ENCODE measurements at places on chromosomes 6 and 20.

GRCh38 chr6:80209430-80209829 is 103.0 kb downstream of the BCKDHB start:
- DNase-seq, result no peak

GRCh38 chr6:158963020-158963808 is 36.8 kb downstream of the RSPH3 start:
- DNase-seq, result no peak

GRCh38 chr6:5085648-5086293 is 630 bp downstream of the PPP1R3G start:
- no peak for DNase-seq

DNA sequence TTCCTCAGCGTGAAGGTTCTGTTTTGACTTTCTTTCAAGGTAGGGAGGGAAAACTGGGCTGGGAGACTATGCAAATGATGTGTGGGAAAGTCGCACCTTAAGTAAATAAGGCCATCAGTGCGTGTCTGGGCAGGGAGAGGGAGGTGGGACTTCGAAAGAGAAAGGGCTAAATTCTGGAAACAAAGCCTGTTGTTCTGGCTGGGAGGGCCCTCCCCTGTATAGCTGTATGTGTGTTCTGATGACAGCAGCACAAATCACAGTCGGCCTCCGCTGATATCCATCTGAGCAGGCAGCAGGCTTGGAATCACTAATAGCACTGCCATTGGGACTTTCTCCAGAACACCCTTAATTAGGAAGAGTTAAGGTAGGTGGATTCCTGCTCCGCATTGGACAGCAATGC is 19.2 kb downstream of the JAG1 start:
- DNase-seq, result no peak

DNA sequence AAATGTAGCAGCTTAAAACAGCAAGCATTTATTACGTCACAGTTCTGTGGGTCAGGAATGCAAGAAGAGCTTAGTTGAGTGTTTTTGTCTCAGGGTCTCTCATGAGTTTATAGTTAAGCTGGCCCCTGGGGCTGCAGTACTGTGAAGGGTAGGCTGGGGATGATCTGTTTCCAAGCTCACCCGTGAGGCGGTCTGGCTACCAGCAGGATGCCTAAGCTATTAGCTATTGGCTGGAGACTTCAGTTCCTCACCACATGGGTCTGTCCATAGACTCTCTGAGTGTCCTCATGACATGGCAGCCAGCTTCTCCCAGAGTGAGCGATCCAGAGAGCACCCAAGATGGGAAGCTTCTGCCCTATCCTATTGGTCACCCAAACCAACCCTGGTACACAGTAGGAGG is 12.8 kb upstream of the BICRAL start:
- no peak for DNase-seq

GRCh38 chr6:64998204-64998603 is 708.8 kb downstream of the EYS start:
- DNase-seq, result no peak

GRCh38 chr20:18144541-18145099 is 7.0 kb downstream of the KAT14 start:
- DNase-seq, result no peak

GRCh38 chr6:111978532-111979149 is 75.3 kb upstream of the CCN6 start:
- DNase-seq, result no peak

- no peak for DNase-seq
Measured at GRCh38 chr6:30035784-30036183, 25.3 kb upstream of the POLR1H start.

- no peak for DNase-seq
Measured at GRCh38 chr6:134421501-134421900, 103.6 kb upstream of the SGK1 start.

GRCh38 chr20:47062226-47062890 is 167.7 kb downstream of the EYA2 start:
- no peak for DNase-seq

DNA sequence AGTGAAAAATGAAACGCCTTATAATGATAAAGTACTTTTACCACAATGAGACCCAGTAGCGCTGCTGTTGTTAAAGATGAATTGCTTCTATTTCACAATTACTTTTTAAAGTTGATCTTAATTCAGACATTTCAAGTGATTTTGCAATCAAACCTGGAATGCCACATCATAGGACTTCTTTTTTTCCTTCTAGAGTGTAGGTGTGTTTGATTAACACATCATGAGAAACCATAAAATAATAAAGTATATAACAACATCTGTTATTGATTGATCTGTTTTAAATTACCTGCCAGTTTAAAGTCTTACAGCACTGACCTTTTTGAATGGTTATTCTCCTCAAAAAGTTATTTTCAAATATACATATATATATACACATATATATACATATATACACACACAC is 38.6 kb downstream of the HEBP2 start:
- no peak for DNase-seq

DNA sequence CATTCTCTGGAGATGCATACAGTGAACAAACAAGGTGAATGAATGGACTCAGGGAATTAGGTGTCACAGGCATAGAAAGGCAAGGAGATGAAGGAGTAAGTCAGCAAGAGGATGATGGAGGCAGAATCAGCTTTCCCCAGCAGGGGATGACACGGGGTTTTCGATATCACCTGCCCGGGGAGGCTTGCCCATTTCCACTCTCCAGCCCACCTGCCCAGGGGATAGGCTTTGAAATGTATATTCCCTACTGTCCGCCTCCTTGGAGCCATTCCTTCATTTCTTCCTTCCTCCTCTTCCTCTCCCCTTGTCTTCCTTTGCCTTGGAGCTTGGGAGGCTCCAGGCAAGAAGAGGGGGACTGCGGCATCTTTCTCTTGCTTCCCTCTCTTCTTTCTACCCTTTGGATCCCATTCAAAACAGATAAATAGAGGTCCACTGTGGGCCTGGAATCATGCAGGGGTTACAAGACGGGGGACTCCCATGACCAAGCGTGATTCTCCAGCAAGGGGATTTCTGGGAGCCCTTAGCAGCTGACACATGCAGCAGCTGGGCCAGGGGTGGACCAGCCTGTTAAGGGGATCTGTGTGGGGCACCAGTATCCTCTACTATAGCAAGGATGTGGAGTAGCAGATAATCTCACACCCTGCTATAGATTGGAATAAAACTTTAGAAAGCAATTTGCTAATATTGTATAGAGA is 23.5 kb upstream of the RNF24 start:
- no peak for DNase-seq

- DNase-seq, result no peak
Measured at GRCh38 chr6:15038013-15038791, 207.7 kb upstream of the JARID2 start.

DNA sequence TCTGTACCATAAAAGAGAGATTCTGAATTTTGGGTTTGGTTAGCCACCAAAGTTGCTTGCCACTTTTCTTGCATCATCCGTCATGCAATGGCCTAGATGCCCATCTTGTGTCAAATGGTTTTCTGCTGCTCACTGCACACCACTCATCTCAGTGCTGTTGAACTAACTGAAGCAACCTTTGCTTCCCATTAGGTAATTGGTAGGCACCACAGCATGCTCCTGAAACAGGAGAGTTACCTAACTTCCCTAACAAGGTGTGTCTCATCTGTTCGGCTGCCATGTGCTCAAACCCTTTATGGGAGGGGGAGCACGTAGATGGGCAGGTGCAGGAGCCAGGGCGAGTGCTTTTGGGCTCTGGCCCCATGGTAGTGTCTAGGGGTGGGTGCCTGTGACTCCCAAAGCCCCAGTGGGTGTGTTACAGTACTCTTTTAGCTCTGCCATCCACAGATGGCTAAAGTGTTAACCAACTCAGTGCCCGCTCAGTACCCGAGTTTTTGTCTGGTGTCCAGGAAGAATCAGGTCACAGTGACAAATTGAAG is 147.4 kb upstream of the SPACA1 start:
- DNase-seq, result no peak

DNA sequence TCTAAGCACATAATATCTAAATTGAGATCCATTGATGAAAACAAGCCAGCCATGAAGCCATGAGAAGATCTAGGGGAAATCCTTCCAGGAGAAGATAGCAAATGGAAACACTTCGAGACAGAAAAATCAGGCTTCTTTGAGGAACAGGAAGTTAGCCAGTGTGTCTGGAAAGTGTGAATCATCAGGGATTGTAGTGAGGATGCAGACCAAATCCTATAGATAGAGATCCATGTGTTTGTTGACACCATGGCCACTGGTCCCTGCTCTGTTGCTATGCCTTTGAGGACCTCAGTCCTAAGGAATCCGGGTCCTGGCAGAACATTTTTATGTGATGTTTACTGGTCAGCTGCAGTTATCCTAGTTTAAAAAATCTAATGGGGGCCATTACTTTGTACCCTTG is 6.6 kb upstream of the ELOVL2 start:
- no peak for DNase-seq

- no peak for DNase-seq
Measured at GRCh38 chr6:18632670-18633410, 245.7 kb downstream of the RNF144B start.

GRCh38 chr6:149483334-149483725 is 1.5 kb downstream of the ZC3H12D start:
- no peak for DNase-seq

DNA sequence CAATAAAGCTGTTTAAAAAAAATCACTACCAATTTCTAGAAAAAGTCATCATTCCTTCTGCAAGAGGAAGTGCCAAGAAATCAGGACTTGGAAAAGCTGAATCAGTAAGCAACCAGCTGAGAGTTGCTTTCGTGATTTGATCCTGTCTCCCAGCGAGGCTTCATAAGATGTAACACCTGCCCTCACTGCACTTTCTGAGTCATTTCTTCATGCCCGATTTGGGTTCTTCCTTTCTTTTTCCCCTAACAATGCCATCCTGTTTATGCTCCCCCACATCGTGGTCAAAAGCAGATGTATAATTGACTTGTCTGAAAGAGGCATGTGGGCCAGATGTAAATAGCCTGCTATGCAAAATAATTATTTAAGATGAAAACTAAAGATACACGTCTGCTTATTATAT is 52.1 kb downstream of the RIPOR2 start:
- DNase-seq, result peak; percentile 75

GRCh38 chr20:59785669-59785959 is 147.8 kb downstream of the SYCP2 start:
- DNase-seq, result no peak

GRCh38 chr6:156582509-156582992 is 194.6 kb upstream of the ARID1B start:
- no peak for DNase-seq

- no peak for DNase-seq
Measured at GRCh38 chr6:44263354-44264100, 1.8 kb downstream of the NFKBIE start.

- DNase-seq, result no peak
Measured at GRCh38 chr20:2051946-2052345, 49.7 kb upstream of the STK35 start.

DNA sequence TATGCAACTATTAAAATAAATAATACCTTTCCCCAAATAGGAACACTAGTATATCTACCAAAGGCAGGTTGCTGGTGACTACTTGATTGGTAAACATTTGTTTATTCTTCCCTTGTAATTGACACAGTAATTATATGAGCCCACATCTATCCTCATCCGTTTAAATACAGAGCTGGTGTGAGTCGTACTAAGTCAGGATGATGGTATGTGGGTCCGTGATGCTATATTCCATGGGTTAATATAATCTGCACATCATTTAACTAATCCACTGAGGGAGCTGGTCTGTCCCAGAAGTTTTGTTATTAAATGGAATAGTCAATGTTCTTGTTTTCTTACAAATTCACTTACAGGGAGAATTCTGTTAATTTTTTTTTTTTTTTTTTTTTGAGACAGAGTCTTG is 164.0 kb upstream of the AGPAT4 start:
- no peak for DNase-seq

GRCh38 chr6:26217714-26218075 is 130.5 kb downstream of the HFE start:
- no peak for DNase-seq

DNA sequence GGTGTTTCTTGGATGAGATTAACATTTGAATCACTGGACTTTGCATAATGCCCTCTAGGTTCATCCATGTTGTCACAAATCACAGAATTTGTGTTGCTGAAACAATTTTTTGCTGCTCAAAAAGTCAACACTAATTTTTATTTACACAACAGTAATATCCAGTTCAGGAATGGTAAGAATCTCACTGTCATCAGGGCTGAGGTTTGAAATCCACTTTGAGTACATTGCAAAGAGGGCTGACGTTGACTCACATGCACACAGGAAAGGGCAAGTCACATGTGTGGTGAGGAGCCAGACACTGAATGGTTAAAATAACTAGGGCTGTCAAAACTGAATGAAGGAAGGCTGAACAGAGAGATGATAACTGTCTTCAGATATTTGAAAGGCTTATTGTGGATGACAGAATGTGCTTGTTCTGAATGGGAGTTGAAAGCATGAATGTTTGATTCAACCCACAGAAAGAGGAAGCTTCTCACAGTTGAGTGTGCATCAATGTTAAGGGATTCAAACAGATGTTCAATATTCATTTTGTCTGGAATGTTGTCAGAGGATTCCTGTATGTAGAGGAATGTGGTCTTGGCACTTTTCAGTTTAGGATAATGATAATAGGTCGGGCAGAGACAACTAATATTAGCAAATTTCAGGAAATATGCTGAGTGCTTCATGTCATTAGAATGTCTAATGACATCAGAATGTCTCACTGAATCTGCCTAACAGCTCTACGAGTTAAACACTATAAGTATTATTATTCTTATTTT is 3.6 kb upstream of the ADGRG6 start:
- no peak for DNase-seq

GRCh38 chr6:29230666-29231065 is 60.0 kb downstream of the OR2J2 start:
- no peak for DNase-seq

DNA sequence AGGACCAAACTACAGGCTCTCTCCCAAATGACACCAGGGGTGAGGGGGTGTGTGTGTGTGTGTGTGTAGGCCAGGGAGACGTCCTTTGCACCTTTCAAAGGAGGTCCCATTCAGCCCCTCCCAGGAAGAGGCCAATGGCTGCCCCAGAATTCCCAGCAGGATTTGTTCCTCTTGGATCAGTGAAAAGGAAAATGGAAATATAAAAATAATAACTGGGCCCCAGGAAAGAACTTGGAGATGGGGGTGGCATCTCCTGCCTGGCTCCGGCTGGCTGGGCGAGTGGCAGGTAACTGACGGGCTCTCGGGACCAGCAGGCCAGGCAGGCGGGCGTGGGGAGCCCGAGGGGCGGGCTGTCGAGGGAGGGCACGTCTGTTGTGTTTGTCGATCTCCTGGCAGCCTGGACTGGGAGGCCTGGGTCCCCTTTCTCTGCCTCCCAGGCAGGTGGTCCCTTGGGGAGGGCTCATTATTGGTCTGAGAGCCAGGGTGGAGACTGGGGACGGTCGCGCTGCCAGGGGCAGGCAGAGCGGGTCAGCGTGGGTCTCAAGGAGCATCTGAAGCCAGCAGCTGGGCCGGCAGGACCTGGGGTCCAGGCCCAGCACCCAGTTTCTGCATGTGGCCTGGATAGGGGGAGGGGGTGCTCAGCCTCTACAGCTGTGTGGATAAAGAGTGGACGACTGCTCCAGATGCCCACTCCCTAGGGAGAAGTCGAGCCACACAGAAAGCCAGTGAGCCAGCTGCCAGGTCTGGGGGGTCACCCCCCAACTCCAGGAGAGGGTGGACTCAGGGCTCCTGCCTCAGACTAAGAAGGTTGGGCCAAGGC is 3.1 kb downstream of the NOL4L start:
- no peak for DNase-seq

All from AG09309 (cell line).